Muscle of arm (tissue), 14 donors: ENCODE measurements at places on chromosomes 16 and 17.
A peak's percentile ranks its signal among the peaks of the same experiment; 100 is the strongest.

DNA sequence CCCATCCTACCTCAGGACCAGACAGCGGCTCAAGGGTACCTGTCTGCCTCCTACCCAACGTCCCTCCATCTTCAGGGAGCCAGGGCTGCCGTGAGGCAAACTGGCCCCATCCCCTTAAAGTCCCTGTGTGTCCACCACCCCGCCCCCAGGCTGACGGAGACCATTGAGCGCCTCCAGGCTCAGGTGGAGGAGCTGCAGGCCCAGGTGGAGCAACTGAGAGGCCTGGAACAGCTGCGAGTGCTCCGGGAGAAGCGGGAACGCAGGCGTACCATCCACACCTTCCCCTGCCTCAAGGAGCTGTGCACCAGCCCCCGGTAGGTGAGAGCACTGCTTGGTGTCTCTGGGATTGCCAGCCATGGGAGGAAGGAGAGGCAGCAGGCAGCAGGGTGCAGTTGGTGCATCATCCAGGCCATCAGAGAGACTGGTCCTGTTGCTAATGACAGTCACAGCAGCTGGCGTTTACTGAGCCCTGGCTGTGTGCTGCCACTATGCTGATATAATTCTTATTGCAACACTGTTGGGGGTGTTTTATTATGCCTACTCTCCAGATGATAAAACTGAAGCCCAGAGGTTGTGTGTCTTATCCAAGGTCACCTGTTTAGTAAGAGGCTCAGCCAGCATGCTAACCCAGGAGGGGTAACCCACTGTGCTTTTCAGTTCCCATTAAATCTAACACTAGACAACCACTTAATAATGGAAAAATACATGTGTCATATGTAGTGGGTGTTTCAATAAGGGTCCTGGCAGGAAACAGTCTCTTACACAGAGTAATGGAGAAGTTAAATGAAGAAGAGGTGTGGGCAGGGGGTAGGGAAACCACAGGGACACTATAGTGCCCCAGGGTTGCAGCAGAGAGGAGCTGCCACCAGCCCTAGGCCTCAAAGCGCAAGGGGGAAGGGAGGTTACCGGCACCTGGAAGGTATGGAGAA, 10.3 kb upstream of the MRPL58 start:
- DNase-seq: no peak

- no peak for DNase-seq
Measured at GRCh38 chr17:78924481-78925151, 571 bp downstream of the TIMP2 start.

GRCh38 chr16:57859331-57859730, 57.0 kb upstream of the KIFC3 start:
- DNase-seq: no peak

- DNase-seq: peak; percentile 28
Measured at GRCh38 chr17:16352667-16353316, 477 bp downstream of the CENPV start.

DNA sequence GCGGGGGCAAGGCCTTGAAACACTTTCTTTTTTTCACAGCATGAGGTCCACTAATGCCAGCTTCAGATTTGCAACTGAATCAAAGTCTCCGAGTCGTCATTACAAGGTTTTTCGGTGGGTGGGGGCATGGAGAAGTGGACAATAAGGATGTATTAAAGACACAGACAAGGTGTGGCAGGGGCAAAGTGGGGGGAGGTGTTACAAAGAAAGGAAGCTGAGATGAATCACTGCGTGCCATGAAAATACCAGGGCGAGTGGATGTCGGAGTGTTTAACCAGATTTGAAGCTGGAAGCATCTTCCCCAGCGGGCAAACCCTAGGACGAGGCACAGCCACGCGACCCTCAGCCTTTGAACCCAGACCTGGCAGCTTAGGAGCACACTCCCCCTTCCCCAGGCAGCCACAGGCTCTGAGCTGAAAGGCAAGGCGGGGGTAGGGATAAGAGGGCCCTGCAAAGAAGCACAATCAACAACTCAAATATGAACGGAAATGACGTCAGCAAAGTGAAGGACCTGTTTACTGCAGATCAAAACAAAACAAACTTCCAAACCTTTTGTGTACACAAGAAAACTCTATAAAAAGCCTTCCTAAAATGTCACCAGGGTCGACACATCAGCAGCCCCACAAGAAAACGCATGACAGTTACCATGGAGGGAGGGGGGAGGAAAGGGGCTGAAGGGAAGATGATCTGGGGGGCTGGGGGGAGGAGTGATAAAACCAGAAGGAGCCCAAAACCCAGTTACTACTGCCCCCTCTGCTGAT, 5.6 kb upstream of the ZFHX3 start:
- no peak for DNase-seq

DNA sequence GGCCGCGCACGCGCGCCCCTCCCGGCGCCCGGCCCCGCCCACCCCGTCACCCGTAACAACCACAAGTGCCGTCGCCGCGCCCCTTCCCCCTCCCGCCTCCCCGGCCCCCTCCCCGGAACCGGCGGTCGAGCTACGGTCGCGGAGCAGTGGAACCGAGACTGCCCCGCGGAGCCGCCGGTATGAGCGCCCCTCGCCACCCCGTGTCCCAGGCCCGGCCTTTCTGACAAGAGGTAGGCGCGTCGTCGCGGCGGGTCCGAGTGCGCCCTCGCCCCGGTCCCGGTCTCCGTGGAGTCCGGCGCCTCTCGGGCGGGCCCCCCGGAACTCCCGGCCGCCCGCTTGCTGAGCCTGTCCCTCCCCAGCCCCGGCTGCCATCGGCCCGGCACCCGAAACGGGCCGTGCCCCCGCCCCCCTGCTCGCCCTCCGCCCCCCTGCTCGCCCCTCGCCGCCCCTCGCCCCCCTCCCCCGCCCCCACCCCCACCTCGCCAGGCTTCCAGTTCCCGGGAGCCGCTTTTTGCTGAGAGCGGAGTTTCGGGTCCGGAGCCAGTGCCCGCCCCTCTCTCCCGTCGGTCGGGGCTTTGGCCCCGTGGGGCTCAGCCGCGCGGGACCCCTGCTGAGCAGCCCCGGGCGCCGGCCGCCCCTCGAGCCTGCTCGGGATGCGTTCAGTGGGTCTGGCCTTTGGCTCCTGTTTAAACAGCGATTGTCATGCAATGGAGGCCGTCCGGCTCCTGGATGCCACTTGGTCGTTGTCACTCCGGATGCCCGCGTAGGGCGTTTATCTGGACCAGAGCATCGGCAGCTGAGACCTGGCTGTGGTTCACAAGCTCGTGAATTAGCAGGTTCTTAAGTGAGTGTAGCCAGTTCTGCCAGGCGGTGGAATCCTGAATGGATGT, at the start of gene SEC14L1:
Gene SEC14L1, plus strand, starts transcription at position 92 of the 890 bp plus-strand sequence. CDS start 2,628 bp downstream, outside the sequence.
- DNase-seq: no peak

DNA sequence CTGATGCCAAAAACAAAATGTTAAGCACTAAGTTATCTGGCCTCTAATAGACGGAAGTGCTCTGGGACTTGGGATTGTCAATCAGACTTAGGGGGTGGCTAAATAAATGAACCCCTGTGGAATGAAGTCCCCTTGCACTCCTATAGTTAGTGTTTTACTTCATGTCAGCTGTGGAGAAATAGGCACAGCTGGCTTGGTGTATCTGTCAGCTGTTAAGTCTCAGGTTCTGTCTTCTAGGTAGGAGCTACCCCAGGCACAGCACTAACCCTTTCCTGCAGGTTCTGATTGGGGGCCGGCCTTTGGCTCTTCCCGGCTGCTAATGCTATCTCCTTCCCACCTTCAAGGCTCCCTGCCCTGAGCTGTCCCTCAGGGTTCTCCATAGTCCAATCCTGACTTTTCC, 410.6 kb downstream of the UTP18 start:
- DNase-seq: no peak

DNA sequence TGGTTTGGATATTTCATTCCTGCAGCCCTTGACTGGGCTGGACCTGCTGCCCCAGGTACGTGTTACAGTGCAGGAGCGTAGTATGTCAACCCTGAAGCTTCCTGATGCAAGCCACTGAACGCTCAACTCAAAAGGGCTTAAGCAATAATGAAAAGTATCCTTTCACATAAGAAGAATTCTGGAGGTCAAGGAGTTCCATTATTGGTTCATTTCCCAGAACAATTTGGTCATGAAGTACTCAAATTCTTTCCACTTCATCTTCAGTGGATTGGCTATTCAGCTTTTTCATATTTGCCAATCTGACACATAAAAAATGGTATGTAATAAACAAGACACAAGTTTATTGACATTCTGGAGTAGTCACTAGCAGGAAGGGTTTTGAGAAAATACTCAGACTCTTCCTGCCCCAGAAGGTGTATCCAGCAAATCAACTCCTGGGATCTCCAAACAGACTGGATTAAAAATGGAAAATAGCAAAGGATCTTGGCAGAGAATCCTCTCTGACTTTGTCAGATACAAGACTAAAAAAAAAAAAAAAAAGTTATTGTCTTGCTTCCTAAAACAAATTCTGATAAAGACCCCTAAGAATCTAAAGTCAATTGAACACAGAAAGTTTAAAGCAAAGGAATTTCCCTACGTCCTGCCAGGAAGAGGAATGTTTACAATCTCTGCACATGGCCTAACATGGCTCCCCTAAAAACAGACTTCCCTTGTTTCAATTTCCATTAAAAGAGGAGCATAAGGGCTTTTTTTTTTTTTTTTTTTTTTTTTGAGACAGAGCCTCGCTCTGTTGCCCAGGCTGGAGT, 37.5 kb upstream of the WSB1 start:
- no peak for DNase-seq

DNA sequence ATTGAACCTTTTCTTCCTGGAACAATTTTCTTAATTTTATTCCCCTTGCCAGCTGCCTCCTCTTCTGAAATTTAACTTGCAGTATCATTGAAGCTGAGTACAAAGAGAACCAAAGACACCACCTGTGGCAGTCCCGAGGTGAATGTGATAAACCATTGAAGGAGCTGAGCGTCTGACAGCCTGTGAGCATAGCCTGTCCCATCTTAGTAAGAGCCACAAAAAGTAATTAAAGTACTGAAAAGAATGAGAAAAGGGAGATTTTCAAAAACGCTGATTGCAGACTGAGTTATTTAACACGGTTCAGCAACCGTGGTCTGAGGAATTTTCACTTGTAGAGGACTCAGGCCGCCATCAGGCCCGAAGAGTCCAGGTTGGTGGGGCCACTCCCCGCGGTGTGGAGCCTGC, 27.2 kb upstream of the ST6GALNAC1 start:
- no peak for DNase-seq

DNA sequence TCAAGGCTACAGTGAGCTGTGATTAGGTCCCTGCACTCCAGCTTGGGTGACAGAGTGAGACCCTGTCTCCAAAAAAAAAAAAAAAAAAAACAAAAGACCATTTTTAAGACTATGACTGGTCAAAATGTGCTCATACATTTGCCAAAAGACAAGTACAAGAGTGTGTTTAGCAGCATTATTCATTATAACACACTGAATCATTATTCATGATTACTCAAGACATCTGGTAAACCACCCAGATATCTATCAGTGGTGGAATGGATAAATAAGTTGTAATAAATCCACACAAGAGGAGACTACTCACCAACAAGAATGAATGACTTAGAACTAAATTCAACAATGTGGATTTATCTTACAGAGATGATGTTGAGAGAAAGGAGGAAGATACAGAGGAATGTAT, 716.3 kb downstream of the MAF start:
- no peak for DNase-seq

DNA sequence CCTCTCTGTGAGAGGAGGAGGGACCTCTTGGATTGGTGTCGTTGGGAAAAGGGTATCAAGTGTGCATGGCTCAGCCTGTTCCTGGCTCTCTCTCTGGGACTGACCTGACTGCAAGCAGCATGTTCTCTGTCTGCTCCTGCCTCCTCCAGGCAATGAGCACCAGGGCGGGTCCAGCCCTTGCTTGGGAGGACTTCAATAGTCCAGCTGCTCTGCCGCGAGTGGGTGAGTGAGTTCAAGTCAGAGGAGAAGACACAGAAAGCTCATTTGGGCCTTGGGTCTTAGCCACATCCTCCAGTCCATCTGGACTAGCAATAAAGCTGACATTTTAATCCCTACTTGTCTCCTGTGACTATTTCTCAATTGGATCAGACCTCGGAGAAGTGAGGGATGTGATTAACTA, 25.2 kb upstream of the TNS4 start:
- DNase-seq: no peak

DNA sequence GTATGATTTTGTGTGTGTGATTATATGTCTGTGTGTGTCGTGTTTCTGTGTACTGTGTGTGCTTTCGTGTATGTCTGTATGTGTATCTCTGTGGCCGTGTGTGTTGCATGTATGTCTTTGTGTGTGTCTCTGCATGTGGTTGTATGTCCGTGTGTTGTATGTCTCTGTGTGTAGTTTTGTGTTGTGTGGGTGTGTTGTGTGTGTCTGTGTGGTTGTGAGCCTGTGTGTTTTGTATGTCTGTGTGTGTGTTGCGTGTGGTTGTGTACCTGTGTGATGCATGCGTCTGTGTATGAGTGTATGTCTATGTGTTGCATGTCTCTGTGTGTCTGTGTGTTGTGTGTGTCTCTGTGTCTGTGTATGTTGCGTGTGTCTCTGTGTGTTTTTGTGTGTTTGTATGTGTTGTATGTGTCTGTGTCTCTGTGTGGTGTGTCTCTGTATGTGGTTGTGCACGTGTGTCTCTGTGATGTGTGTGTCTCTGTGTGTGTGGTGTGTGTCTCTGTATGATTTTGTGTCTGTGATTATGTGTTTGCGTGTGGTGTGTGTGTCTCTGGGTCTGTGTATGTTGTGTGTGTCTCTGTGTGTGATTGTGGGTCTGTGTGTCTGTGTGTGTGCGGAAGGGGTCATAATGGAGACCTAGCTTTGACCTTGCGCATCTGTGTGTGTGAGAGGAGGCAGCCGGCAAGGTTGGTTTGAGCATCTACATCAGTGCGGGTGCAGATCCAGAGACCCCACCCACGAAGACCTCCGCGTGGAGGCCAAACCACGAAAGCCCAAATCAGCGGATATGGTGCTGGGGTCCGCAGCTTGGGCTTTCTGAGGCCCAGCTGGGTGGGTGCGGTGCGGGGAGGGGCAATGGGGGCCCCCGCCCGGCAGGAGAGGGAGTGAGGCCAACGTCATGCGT, 212.6 kb upstream of the GSE1 start:
- DNase-seq: no peak

GRCh38 chr16:26840691-26841090, 226.0 kb upstream of the C16orf82 start:
- no peak for DNase-seq

- DNase-seq: no peak
Measured at GRCh38 chr17:41096055-41096454, 1.9 kb downstream of the KRTAP4-8 start.

DNA sequence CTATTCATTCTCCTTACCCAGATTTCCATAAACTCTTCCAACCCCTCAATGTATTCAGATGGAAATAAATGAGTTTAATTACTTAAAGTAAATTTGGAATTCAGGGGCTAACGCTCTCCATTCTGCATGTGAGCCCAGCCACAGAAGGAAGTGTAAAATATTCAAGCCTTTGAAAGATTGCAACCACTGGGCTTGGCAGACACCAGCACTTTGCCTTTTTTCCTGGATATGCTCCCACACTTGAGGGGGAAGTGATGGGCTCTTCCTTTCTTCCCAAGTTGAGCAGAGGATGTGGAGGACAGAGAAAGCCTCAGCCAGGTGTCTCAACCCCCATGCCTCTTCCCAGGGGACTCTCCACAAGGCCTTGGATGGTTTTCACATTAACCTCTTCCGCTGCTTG, 825.1 kb upstream of the EEF2KMT start:
- peak; percentile 18 for DNase-seq

GRCh38 chr17:59151591-59151990, 3.4 kb downstream of the SKA2 start:
- no peak for DNase-seq
